Stimulated activated CD8-positive, alpha-beta memory T cell treated with anti-CD3 and anti-CD28 coated beads, Interleukin-2, amount 100 ng/mL, for 1 hour (primary cell): ENCODE measurements at places on chromosomes 2 and 18.

DNA sequence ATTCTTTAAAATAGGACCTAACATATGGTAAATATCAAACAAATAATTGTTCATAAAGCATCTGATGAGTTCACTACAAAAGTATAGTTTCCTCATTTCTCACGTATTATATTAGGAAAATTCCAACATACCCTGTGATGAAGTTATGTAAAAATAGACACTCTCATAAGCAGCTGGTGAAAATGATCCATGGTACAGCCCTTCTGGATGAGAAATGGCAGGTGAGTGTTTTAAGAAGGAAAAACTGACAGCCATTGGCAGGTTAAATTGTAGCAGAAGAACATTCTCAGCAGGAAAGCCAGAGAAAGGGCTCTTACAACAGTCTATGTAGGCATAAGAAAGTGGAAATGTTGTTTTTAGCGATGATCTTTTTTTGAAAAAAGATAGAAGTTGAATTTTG, 706.5 kb upstream of the FSHR start:
- DNase-seq, result no peak

DNA sequence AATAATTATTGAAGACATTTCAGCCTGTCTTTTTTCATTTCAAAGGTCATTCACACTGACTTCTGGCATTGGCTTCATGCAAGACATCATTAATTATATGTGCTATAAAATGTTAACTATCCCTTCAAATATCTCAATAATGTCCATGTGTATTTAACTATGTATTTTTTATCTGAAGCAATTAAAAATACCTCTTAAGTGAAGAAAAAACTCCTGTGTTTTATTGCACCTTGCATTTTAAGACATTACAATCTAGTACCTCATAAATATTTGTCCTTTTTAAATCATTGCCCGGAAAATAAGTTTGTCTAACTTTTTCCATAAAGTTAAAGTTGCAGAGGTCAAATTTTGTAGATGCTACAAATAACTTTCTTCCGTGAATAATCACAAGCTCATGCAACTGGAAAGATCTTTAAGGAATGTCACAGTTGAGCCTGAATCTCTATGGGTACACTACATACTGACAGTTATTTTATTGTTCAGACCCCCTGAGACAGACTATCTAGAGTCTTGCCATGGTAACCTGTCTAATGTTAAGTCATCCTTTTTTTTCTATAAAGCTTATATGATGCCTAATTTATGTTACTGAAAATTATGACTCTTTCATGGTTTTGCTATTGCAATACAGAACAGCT, 38.4 kb upstream of the COBLL1 start:
- no peak for DNase-seq

- DNase-seq, result no peak
Observed at GRCh38 chr2:36820942-36821605, 124.6 kb downstream of the VIT start.

DNA sequence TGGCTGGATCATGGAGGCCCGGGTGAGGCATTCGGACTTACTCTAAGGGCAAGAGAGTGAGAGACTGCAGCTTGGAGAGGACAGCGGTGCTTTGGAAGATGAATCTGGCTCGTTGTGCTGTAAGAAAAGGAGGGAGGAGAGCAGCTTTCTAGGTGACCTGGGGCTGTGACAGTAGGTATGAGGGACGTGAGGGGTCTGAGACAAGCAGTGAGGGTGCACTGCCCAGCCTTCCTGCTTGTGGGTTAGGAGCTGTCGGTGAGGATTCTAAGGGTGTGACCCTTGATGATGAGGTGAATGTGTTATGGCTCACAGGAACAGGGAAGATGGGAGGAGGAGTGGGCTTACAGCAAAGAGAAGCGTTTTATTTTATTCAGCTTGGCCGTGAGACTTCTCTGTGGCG, 27.1 kb upstream of the RHOB start:
- no peak for DNase-seq

DNA sequence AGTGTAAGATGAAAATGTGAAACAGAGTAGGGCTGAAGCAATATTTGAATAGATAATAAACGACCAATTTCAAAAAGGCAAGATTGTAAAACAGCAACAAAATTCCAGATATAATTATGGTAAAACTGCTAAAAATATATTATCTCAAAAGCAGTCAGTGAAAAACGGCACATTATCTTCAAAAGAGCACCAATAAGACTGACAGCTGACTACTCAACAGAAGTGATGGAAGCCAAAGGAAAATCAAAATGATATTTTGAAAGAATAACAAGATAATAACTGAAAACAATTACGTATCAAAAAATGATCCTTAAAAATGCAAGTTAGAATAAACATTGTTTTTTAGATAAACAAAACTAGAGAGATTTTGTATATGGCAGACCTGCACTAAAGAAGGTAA, 920.6 kb upstream of the FAM98A start:
- no peak for DNase-seq

DNA sequence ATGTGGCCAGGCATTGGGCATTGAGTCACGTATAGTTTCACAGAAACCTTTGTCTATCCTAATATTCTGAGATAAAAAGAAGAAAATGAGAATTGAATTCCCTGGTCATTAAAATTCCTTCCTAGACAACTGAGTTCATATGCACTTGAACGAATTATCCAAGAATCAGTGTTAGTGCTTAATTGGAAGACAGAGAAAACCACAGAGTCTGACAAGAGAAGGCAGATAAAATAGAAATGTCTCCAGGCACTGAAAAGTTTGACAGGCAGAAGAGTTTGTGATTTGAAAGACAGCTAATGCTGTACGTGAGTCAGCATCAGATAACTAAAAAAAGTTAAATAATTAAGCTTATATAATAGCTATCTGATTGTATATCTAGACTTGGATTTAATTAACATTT, 47.7 kb upstream of the TRIB2 start:
- DNase-seq, result no peak

DNA sequence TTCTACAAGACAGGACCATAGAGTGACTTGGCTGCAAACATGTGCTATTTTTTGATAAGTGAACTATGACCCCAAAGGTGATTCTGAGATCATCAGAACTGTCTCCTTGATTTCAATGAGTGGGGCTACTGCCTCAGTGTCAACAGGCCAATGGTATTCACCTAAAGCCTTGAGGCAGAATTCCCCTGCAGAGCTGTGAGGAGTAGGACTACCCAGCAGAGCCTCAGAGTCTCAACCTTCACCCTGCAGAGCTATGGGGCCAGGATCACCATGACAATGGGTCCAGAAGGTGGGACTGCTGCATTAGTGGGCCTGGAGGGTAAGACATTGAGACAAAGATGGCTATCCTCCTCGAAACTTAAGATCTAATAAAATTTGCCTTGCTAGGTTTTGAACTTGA, 1668.2 kb upstream of the SLC39A10 start:
- DNase-seq, result no peak

DNA sequence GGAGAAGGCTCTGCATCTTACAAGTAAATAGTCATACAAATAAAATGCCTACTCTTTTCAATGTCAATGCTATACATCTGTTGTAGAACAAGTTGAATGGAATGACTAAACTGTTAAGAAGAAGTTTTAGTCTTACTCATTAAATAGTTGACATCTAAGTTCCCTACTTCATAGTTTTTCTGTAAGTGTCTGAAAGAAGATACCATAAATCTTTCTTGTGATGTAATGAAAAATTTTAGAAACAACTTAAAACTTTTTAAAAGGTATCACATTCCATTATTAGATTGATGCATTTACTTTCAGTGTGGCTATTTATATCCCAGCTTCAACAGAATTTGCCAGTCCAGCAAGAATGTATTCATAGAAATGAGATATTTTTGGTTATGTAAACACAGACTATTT, 185.2 kb upstream of the EPC2 start:
- no peak for DNase-seq

DNA sequence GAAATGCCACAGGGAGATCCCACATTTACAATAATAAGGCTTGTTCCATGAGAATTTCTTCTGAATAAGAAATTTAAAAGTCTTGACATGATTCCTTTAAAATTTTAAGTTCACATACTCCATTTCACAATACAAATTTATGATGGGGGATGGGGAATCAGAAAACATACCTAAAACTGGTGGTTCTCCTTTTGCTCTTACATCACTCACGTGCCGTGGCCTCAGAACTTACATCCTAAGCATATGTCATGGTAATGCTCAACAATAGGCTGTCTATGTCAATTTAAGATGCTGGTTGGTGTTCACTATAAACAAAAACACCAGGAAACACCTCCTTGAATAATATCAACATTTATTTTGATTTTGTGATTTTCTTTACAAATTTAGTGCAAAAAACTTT, 12.8 kb downstream of the UPP2 start:
- DNase-seq, result no peak

DNA sequence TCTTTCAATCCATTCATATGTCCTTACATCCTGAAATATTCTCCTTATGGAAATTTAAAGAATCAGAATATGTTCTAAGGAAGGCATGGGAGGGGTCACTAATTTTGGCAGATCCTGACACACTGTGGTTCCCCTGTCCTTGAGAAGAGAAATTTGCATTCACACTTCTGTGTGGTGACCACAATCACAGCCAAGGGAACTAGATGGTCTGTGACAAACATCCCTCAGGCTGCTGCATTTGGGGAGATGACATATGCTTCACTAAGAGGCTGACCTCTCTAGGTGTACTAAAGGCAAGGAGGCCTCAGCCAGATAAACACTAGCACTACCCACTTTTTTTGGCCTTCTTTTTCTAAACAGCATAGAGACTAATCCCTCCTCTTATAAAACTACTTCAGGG, 129.6 kb downstream of the MREG start:
- no peak for DNase-seq

- DNase-seq, result no peak
Observed at GRCh38 chr18:79322441-79322840, 73.3 kb upstream of the NFATC1 start.

GRCh38 chr2:237199577-237199976, 113.9 kb downstream of the COPS8 start:
- no peak for DNase-seq

GRCh38 chr2:231666171-231667095, 41.9 kb upstream of the PTMA start:
- DNase-seq, result no peak

GRCh38 chr2:11123856-11124759, 31.2 kb upstream of the SLC66A3 start:
- DNase-seq, result no peak

GRCh38 chr2:144389151-144389929, 130.6 kb downstream of the ZEB2 start:
- no peak for DNase-seq

DNA sequence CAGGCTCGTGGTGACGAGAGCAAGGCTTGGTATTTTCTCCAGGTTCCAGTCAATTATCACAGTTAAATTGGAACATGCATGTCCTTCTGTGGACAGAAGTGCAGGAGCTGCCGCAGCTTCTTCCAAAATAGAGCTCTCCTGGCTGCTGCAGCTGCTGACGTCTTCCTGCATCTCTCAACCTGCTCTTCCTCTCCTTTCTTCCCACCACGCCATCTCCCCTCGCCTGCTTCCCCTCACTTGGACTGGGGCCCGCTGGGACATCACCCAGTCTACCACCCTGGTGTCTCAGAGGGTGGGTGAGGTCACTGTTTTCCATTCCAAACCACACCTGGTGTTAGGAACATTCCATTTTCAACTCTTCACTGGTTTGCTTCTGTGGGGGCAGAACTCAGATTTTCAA, 41.4 kb downstream of the SPP2 start:
- DNase-seq, result no peak

DNA sequence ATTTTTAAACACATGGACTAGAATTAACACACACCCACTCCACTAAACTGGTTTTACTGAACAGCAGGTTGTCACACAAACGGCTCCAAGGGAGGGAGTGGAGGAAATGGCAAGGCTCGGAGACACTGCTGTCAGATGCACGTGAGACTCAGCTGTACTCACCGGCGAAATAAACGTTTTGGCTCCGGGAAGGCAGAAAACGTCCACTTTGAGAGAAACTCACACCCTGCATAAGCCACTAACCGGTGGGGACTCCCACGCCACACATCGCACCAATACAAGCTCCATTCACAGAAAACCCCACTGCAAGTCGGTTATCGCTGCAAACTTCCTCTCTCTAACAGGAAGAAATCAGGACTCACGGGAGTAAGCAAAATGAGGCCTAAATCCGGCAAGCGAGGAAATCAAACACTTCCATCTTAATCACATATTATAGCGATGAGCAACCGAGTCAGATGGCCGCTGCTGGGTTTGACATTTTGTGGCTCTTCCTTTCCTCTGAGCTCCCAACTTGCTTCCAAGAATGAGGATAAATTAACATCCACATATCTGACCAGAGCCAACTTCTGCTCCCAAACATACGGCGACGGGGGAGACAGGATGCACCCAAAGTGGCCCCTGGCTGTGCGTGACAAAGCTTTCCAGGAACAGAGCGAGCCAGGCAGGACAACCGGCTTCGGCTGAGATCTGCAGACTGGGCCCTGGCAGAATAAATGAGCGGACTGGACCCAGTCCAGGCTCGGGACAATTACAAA, 63.5 kb downstream of the HDAC4 start:
- no peak for DNase-seq

DNA sequence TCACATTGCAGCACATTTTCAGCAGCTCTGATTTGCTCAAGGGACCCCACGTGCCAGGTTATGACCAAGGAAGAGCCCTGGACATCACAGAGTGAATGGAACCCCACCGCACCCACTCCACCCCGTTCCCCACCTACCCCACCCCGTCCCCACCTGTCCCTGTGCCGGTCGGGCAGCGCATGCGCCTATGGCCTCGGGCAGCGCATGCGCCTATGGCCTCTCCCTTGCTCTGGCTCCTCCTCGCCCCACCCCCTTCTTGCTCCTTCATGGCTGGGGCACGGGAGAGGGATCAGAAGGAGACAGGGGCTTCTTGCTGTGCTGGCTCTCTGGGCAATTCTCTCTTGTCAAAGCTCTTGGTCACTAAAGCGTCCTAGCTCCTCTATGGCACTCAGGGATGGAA, 371.8 kb upstream of the HS6ST1 start:
- DNase-seq, result no peak

GRCh38 chr2:36541891-36542595, 55.9 kb downstream of the FEZ2 start:
- no peak for DNase-seq

DNA sequence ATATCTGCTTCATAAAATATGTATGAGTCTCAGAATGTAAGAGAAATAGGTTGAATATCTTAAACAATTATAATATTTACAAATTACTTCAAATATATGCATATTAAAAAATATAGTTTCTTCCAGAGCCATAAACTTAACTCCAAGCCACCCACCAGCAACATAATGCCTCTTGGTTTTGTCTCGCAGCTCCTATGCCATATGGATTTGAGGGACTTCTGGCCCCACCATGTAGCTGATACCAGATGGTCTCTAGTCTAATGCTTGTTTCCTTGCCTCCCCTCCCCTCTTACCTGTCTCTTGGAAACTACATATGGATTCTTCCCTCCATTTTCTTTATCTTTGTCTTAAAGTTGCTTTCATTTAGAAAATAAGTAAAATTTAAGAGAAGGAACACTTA, 114.3 kb downstream of the GCA start:
- DNase-seq, result no peak

- DNase-seq, result no peak
Observed at GRCh38 chr2:239753401-239753837, 271.7 kb downstream of the NDUFA10 start.

GRCh38 chr2:46145017-46145416, 152.2 kb upstream of the EPAS1 start:
- DNase-seq, result no peak
